NCI-H1694 treated with DMSO at 0.1 percent for 48 hours (cell line): ENCODE measurements at places on chromosomes 3 and 15.

GRCh38 chr3:156477323-156477722 lies 77.6 kb downstream of the SSR3 start:
- DNase-seq, result no peak

DNA sequence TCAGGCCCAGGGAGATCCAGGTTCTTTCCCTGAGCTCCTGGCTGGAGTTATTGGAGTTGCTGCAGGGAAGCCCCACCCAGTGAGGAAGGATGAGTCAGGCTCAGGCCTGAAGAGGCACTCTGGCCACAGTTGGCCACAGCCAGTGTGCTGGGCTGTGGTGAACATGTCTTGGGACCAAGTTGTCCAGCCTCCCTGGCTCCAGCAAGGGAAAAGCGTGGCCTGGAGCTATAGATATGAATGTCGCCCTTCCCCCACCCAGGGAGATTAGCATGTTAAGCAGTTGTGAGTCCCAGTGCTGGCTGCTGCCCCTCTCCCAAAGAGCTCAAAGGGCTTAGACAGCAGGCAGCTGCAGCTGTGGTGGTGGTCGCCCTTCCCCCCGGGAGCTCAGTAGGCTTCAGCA lies 963.2 kb downstream of the ROBO2 start:
- DNase-seq, result no peak

DNA sequence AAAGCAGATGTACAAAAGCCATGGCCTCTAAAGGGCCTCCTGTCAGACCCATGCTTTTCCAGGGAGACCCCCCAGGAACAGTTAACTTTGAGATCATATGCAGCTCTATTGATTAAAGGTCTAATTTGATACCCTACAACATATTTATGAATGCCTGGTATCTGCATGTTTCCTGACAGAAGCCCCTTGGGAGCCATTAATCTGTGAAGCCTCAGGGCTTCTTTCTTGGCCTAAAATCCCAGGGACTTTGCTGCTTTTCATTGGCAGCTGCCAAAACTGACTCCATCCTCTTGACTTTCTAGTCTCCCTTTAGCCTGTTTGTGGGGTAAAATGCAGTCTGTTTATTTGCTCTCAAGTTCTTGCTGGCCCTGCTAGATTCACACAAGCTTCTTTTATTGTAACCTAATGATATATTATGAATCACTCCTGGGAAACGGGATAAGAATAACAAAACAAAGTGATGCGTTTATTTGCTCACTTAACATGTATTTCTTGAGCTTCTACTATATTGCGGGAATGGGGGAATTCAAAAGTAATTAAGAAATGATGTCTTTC lies 257.0 kb downstream of the LSAMP start:
- no peak for DNase-seq

DNA sequence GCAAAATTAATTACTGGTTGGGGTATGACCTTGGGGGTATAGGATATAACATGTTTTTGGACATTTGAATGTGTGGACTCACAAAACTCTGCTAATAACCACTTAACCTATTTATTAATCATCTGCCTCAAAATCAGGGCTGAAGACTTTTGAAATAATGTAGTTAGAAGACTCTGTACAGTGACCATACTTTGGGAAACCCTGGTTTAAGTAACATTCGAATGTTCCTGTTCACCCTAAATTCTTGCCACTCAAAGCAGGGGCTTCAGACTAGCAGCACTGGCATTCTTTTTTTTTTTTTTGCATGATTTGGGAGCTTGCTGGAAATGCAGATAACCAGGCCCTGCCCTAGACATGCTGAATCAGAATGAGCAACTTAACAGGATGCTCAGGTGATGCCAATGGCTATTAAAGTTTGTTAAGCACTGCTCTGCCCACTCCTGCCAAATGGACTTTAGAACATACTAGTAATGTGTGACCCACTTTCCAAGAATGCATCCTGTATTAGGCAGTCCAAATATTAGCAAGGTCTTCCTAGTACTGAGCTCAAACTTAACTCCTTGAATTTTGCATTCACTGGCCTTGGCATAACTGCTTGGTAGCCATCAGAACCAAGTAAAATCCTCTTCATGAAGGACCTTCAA lies 12.7 kb upstream of the ST3GAL6 start:
- no peak for DNase-seq

- DNase-seq, result no peak
Observed at GRCh38 chr15:29196290-29196689, 73.3 kb downstream of the NSMCE3 start.

DNA sequence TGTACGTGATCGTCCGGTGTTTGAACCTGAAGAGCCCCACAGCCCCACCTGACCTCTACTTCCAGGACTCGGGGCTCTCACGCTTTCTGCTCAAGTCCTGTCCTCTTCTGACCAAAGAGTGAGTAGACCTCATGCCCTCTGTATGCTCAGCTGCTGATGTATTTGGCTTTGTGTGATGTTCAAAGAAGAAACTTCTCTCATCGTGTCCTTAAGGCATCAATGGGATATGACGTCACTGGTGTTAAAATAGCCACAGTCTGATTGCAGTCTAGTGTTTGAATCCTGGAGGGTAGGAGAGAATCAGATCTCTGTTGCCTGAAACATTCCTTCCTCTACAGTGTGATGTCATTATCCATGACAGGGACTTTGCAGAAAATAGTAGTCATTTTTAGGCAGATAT lies 28.1 kb downstream of the ABHD2 start:
- no peak for DNase-seq

DNA sequence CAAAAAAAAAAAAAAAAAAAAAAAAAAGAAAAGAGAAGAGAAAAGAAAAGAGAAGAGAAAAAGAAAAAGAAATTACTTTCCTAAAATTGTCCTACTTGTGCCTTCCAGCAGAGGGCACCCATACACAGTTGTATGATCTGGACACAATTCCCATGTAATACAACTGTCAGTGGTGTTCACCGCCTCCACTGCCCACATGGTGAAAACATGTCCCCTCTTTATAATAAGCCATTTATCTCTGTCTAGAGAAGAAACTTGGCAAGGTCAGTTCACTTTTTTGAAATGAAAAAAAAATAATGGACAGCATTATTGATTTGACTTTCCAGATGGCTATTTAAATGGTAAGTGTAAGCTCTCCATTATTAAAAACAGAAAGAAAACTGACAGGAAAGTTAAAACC lies 459.4 kb downstream of the GBE1 start:
- DNase-seq, result peak; percentile 0
